ENCODE measurements at places on chromosomes 3 and 15.

GRCh38 chr3:12436514-12437220 is 47.6 kb upstream of the TSEN2 start:
- DNase-seq, result peak; percentile 55

DNA sequence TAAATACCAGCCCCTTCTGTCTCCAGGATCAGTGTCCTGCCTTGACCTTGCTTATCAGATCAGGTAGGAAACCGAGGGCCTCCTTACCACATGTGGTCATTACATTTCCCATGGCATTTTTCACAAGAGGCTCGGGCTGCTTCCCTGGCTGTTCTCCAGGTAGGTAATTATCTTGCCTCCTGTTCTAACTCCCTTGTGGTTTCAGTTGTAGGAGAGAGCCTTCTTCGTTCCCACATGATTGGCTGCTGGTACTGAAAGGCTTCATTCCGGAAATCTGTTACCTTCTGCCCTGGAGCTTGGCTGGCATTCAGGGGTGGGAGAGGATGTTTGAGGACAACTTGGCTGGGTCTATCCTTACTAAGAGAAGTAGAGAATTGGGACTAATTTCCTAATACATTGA is 46.8 kb upstream of the RORA start:
- peak; percentile 7 for DNase-seq

- DNase-seq, result peak; percentile 14
These were observed 4.6 kb downstream of the WDR53 start for GRCh38 chr3:196563721-196564225.

DNA sequence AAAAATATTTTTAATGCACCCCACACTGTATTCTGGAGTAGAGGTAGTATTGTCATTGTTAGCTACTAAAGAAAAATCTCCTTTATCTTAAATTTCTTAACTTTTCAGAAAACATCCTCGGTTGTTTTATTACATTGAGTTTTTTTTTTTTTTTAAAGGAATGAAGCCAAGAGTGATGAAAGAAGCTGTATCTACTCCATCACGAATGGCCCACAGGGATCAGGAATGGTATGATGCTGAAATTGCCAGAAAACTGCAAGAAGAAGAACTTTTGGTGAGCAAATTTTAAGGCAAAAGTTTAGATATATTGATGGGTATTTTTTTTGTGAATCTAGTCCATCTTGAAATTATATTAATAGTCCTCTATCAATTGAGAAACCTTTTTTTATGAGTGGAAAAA is 49.7 kb upstream of the UTS2B start:
- DNase-seq, result no peak

DNA sequence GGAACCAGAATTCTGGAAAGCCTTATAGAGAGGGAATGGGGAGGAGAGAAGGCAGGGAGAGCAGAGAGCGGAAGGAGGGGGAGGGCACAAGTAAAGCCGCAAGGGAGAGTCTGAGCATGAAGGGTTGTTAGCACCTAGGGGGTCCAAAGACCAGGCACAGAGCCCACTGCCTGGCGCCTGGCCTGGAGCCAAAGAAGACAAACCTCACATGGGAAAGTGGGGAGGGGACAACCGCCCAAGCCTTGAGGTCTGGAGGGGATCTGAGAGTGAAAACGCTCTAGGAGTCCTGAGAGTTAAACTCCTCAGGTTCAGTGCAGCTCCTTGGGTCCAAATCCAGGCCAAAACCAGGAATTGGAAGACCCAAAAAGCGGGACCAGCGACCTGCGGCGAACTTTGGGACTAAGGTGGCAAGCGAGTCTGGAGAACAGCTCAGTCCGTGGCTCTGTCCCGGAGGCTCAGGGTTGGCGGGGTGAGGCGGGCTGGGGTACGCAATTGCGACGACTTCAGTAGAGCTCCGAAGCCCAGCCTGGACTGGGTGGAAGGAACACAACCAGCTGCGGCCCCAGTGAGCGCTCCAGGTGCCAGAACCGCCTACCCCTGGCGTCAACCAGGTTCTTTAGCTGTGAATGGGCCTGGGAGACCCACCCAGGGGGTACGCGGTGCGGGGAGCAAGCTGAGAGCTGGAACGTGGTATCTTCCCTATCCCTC is 807 bp upstream of the INAFM2 start:
- DNase-seq, result peak; percentile 77

DNA sequence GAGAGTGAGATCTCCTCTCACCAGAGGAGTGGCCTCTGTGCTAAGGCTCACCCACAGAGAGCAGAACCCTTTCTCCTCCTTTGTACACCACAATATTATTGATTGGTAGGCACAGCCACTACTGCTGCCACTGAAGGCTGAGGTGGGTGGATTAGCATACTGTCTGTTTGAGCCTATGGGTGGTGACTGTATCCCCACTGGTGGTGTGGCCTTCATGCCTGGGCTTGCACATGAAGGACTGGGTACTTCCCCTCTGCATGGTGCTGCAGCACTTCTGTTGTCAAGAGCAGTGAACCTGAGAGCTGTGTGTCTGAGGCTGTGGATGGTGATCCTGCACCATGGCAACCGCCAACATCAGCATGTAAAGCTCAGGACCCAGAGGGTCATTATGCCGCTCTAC is 35.7 kb upstream of the NECTIN3 start:
- no peak for DNase-seq

All from astrocyte of the hippocampus (primary cell).